Cardiac fibroblast (primary cell): ENCODE measurements at places on chromosomes 5 and 9.

DNA sequence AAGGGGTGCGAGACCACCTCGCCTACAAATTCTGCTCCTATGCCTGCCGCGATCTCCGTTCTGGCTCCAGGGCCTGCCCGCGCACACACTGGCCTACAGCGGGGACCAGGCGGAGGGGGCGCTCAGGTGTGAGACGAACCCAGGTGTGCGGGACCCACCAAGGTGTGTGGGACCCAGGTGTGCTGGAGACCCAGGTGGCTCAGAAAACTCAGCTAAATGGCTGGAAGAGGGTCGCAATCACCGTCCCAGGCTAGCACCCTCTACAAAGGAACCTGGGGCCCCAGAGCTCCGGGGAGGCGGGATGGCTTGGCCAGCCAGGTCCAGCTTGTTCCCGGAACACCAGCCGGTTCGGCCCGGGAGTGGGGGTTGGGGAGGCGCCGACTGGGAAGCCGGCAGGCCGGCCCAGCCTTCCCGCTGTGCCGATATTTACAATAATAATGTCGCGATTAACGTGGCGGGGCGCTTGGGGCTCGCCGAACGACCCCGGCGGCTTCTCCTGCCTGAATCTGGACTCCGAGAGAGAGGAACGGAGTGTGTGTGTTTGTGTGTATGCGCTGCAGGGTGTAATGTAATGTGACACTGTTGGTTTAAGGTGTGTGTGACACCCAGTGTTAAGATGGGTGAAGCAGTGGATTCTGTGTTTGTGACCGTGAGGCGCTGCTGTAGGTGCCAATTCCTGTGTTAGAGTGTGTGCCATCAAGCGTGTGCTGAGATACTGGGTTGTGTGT lies 1.4 kb downstream of the PCDH1 start:
- DNase-seq = no peak

DNA sequence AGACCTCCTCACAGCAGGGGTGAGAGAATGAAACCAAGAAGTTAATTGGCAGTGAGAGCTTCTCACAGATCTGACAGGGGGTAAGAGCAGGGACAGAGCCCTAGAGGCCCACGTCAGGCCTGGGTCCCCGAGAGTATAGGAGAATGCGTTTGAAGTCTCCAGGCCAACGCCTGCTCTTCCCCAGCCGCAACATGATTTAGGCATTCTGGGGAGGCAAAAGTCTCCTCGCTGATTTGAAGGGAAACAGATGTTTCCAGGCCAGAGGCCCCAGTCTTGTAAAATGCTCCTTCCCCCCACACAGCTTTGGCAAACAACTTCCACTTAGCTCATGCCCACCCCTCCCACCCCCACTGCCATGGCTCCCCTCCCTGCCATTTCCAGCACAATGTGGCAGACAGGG lies 239.2 kb upstream of the TRIM32 start:
- DNase-seq = no peak

DNA sequence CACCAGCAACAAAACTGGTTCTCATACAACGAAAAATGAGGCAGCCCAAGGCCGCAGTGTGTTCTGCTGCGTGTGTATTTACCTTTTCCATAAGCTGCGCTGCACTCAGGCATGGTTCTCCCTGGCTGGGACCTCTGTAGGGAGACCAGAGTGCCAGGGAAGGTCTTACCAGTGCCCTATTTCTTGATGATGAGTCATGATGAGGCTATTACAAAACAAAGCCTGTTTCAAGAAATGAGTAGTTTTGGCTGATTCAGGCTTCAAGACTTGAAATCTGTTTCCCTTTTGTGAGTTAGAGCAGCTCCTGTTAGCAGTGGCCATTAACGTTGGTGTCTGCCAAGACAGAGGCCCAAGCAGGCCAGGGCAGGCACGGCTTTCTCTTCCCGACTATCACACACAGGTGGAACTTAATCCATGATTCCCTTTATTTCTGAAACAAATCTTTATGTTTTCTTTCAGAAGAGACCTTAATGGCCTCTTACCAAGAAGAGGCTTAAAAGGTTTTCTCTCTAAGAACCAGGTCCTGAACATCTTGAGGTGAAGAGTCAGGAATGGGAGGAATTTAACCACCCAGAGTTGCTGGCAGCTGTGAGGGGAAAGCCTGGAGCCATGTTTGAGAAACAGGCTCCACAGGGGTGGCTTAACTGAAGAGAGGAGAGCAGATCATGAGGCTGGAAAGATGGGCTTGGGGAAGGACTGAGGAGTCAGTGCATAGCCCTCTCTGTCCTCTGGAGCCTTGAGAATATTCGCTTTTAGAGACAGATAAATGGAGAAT lies 41.4 kb upstream of the TIFAB start:
- peak; percentile 85 for DNase-seq

DNA sequence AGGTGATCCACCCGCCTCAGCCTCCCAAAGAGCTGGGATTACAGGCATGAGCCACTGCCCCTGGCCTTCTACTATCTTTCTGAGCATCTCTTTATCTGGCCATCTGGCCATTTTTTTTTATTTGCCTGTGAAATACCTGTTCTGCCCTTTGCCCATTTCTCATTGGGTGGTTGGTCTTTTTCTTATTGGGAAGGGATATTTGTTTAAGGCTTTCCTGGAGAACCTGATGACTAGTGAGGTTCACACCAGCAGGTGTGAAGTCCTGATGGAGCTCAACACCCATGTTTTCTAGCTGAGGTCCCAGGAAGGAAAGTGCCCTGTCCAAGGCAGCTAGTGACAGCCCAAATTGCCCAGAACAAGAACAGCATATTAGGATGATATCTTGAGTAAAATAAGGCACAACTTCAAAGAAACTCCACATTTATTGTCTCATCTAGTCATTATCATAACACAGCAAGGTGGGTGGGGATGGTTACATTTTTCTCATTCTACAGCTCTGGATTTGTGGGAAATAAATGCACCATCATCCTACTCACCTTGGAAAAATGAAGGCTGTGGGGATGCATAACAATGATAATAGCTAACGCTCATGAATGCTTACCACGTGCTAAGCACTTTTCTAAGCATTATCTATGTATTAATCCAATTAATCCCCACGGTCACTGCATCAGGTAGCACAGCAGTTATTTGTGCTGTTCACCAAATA lies 20.3 kb downstream of the SLC36A3 start:
- DNase-seq = no peak

DNA sequence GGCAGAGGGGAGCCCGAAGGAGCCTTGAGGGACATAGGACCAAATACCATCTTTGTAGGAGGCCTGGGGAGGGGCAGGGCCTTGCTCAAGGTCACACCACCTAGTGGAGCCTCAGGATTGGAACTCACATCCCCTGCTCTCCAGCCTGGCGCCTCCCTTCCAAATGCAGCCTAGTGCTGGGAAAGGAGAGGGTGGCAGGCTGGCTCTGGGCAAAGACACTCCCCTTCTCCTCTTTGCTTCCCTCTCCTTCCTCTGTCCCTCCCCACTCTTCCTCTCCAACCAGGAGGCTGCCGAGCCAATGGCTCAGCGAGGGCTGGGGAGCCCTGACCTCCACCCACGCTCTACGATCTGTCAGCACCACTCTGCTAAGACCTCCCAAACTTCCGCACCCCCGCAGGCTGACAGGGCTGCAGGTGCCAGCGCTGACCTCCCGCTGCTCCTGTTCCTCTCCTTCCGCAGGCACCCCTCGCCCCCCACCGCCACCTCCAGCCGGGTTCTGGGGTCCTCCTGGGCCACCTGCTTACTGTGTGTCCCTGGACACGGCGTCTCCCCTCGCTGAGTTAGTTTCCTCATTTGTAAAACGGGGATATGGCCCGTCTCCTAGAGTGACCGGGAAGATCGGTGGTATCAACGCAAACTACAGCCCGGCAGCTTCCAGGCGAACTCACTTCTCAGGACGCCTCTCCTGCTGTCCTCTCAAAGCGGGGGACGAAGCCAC lies 52.9 kb downstream of the C9orf50 start:
- peak; percentile 83 for DNase-seq

GRCh38 chr9:130024597-130024994 lies 18.4 kb downstream of the FNBP1 start:
- DNase-seq = peak; percentile 55

DNA sequence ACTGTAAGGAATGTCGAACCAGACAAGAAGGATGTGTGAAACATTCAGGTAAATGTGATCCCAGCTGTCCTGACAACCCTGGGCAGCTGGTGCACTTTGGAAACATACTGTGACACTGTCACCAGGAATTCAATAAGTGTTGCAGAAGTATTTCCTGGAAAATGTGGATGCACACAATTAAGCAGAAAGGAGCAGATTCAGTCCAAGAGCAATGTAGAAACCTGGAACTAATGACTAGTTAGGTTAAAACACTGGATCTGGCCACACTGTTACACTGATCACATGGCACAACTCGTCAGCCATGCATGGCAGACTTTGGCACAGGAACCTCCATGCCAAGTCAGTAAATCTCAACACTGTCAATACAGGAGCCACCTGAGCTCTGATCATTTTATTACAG lies 109.0 kb downstream of the FAM174A start:
- DNase-seq = no peak

- DNase-seq = no peak
Measured at GRCh38 chr5:170081616-170082015, 24.1 kb upstream of the FOXI1 start.

- no peak for DNase-seq
Measured at GRCh38 chr9:123608104-123608503, 252.1 kb downstream of the CRB2 start.
